ENCODE measurements at places on chromosomes 13 and 19. TPM values are rescaled to one million over a fixed set of nuclear protein-coding genes. Genes with fewer than 3 reads are reported as not detected.

Gene CYP2A6
- not detected for total RNA-seq

Gene KIR2DL3
- total RNA-seq: not detected

Gene ZNF548
- 14.4 TPM for total RNA-seq

- DNase-seq: no peak
Observed at GRCh38 chr13:98055623-98056022, 87.3 kb upstream of the FARP1 start.

DNA sequence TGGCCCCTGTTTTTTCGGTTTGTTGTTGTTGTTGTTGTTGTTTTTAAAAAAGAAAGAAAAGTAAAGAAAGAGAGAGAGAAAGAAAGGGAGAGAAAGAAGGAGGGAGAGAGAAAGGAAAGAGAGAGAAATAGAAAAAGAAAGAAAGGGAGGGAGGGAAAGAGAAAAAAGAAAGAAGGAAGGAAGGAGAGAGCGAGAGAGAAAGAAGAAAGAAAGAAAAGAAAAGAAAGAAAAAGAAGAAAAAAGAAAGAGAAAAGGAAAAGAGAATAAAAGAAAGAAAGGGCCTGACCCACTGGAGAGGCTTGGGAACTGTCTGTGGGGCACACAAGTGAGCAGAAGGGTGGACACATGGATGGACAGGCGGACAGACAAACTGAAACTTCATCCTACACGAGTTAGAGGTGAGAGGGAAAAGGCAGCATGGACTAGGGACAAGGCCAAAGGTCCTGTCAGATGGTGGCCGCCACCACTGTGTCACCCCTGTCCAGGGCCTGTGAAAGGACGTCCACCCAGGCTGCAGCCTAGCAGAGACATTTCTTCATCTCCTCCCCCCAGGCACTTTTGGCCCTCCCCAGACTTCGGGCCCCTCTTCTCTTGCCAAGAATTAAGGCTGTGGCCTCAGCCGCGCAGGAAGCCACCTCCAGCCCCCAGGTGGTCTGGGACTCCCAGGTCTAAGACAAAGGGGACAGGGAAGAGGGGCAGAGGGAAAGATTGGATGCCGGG, 9.1 kb upstream of the BCAM start:
- DNase-seq: no peak

GRCh38 chr13:34474187-34474868, 467.7 kb upstream of the NBEA start:
- DNase-seq: no peak

GRCh38 chr19:8596168-8596567, 14.3 kb downstream of the ADAMTS10 start:
- DNase-seq: no peak

DNA sequence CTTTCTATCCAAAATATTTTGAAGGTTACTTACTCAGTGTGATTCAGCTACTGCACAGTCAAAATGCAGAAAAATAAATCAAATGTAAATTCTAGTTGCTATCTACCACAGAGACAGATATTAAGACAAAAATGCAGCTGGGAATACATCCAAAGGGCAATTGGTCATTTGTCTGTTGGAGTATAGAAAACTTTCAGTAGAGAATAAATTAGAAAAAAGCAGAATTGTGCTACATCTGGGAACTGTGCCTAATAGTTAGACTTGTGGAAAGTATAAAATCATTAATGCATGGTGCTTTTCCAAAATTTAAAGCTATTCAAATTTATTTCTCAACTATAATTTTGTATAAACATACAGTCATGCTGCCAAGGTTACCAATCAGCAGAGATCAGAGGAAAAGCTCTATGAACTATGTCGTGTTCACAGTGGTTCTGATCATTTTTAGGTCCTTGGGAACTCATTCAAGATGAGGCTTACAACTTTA, 1635.8 kb downstream of the PCDH9 start:
- no peak for DNase-seq

DNA sequence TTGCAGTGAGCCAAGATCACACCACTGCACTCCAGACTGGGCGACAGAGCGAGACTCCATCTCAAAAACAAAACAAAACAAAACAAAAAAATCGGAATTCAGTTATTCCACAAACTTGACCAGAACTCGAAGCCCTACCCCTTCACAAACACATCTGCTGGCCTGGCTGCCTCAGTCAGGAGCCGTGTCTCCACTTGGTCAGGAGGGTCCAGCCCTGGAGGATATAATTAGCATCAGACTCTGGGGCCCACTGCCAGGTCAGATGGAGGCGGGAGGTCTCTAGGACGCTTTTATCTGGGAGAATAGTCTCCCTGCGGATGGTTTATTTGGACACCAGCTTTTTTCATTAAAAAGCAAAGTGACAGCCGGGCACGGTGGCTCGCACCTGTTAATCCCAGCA, 8.0 kb downstream of the ELL start:
- DNase-seq: peak; percentile 75

GRCh38 chr13:97743938-97744337, 209.5 kb upstream of the IPO5 start:
- no peak for DNase-seq

DNA sequence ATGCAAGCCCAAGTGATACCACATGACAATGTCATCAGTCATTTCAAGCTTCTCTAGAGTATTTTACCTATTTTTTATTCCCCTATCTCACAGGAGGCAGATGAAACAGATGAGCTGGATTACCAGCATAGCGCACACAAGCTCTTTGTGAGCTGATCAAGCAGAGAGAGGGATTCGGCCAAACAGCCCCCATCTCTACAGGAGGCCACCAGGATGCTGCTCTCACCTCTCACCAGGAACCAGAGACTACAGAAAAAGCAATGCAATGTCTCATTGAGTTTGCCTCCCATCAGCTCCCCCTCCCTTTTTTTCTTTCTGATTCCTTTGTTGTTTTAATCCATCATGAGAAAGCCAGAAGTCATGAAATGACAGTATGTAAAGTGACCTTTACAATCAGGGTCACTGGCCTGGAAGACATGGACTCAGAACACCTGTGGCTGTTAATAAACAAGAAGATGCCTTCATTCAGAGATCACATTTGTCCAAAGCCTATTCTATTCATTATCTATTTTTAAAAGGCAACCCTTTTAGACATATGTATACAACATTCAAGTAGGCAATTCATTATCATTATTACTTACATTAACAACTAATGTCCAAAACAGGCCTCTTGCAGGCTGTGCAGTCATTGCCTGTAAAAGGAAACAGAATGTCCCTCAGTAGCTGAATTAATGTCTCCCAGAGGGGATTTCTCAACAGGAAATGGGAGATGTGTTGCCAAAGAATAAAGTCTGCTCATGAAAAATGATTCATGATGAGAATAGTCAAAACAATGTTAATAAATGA, 656.6 kb downstream of the TBC1D4 start:
- DNase-seq: no peak

DNA sequence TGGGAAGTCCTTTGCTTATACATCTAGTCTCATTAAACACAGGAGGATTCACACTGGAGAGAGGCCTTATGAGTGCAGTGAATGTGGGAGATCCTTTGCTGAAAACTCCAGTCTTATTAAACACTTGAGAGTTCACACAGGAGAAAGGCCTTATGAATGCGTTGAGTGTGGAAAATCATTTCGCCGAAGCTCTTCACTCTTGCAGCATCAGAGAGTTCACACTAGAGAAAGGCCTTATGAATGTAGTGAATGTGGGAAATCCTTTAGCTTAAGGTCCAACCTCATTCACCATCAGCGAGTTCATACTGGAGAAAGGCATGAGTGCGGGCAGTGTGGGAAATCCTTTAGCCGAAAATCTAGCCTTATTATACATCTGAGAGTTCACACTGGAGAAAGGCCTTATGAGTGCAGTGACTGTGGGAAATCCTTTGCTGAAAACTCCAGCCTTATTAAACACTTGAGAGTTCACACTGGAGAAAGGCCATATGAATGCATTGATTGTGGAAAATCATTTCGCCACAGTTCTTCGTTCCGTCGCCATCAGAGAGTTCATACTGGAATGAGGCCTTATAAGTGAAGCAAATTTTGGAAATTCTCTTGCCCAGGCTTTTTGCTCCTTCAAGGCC, 9.9 kb downstream of the ZNF586 start:
- DNase-seq: no peak

DNA sequence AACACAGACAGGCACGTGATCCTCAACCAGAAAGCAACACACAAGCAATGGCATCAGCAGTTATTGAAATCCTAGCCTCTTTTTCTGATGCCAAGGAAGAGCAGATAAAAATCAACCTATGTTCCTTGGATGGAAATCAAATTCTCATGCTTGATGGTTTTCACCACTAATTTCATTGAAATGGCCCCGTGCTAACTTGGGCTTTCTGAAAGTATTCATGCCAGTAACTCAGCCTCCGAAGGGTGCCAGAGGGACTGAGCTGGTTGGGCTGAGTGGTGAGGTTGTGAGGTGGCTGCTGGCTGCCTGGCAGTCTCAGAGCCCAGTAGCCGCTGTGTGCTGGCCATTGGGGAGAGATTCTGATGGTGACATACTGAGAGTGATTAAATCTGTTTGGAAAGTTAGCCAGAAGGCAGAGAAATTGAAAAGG, 309.3 kb downstream of the DCT start:
- DNase-seq: no peak
